ENCODE measurements at places on chromosomes 13 and 19.

DNA sequence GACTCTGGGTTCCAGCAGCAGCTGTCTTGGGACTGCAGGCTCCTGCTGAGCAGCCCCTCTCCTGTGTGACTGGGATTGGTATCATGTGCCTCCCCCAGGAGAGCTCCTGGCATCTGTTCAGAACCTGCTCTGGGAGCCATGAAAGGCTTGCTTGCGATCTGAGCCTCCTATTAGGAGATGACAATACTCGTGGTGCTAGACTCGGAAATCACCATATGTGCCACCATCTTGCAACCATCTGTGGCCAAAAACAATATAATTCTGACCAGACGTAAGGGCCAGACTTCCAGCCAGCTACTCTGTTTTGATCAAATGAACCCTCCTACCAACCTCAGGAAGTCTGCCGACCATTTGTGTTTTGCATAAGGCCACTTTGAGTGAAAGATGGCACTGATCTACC lies 484.7 kb downstream of the IRS2 start:
- DNase-seq: no peak

DNA sequence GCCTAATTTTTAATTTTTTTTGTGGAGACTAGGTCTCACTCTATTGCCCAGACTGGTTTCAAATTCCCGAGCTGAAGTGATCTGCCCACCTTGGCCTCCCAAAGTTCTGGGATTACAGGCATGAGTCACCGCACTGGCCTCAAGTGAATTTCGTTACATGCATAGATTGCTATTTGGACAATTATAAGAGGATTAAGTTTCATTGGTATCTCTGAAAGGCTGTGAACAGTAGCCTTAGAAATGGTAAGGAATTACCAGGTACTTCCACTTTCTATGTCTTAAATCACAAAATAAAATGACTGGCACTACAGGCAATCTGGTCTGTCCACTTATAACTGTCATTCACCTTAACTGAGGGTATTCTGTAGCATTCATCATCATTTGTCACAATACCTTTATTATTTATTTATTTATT lies 2.9 kb upstream of the CCDC9 start:
- peak; percentile 52 for DNase-seq

- DNase-seq: no peak
Measured at GRCh38 chr13:47865883-47866282, 135.2 kb downstream of the SUCLA2 start.

DNA sequence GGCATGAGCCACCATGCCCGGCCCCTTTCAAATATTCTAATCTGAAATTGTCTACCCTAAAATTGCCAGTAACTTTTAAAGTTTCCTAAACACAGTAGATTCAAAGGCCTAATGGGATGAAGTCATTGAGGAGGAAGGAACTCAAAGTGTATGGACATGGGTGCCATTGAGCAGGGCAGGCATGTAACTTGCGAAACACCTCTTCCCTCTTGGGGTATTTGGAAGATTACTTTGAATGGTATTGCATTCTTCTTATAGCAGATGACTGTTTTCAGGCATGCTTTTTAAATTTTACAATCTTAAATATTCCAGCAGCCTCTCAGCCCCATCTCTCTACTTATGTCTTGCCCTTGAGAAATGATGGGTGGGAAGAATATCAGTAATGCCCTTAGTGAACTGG lies 21.0 kb downstream of the TM9SF2 start:
- DNase-seq: no peak

DNA sequence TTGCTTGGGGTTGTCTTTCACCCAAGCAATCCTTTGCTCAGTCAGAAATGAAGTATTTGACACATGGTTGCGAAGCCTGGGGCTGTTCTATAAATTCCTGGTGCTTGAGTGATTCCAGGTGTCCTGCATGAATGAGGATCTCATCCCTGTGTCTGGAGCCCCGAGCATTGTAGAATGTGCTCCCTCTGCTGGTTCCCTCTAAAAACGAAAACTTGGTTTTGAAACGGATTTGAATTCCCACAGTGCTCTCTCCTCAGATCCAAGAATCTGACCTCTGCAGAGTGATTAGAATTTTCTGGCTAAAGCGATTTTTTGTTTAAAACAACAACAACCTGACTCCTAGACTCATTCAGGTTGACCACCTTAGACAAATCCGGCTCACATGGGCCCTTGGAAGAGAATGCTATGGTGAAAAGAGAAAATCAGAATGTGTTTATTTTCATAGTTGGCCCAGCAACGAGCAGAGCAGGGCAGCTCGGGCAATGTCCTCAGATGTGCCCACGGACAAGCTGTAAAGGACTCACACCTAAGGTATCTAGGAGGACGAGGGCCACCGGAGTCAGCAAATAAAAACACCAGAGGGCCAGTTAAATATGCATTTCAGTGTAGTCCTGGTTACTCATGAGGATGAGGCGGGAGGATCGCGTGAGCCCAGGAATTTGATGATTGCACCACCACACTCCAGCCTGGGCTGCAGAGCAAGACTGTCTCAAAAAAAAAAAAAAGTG lies 8.7 kb upstream of the ATP12A start:
- DNase-seq: peak; percentile 67

GRCh38 chr13:48429886-48430285 lies 17.0 kb upstream of the LPAR6 start:
- DNase-seq: no peak
